ENCODE measurements at places on chromosomes 6 and 20.
A peak's percentile ranks its signal among the peaks of the same experiment; 100 is the strongest.

GRCh38 chr6:7087066-7087465 is 20.7 kb upstream of the RREB1 start:
- no peak for DNase-seq

DNA sequence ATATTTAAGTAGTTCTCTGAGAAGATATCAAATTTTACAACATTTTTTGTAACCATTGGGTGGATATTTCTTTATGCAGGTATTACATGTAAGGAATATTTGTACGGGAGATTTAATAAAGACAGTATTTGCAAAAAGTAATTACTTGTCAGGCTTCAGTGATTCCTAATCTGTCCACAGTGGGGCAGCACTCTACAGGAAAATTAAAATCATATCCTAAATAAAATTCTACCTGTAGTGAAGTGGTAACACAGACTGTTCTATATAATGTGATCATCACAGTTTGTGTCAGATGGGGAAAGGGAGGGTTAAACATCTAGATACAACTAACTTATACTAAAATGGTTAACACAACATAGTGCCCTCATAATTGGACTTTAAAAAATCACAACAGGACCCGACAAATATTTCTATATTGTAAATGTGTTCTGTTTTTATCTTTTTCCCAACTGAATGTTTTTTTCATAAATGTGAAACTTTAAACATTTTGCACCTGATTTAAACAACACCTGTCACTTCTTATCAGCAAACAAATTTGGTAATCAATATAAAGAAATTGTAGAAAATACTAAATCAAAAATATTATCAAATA is 145.6 kb upstream of the MANEA start:
- peak; percentile 57 for DNase-seq

- no peak for DNase-seq
These were observed 28.8 kb upstream of the DDR1 start for GRCh38 chr6:30855429-30856075.

DNA sequence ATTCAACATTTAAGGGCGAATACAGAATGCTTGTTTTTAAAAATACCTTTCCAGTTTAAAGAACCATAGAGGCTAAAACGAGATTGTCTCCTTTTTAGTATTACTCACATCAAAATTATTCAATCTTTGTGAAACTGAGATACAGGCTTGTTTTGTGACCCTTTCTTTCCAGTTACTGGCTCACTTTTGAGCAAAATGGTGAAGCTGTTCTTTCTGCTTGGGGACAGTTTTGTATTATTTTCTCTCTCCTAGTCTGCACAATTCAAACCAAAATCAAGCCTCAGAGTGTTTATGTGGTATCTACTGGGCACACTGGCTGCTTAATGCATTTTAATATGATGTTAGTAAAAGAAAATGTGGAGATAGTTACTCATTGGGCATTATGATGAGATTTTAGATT is 36.5 kb downstream of the HIVEP1 start:
- no peak for DNase-seq

DNA sequence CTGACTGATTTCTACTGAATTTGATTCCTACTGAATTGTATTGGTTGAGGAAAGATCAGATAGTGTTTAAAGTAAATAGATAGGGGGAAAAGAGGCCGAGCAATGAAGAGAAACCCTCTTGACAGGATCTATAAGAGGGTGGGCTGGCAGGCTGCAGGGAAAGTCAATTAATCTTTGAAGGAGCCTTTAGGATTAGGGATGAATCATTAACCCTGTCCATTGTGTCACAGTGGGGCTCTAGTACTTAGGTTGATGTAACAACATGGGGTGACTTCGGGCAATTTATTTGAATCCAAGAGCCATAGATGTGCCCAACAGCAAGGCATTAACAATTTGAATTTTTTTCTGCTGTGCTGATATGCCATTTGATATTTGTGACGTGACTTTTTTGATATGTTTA is 7.5 kb downstream of the RFX6 start:
- no peak for DNase-seq

DNA sequence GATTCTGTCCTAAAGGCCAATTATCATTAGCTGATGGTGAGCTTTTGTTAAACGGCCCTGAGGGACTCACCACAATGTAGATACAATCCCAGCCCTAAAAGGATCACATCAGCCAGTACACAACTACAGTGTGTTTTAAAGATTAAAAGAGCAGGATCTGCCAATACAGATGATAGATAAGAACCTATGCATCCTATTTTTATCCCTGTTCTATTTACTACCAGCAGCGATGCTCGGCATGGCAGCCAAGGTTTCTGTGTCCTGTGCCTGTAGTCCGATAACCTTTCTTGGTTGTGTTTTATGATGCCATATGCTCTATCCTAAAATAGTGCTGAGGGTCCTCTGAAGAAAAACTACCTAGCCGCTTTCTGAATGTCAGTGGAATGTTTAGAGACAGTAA is 289.4 kb downstream of the PHACTR1 start:
- DNase-seq: no peak

DNA sequence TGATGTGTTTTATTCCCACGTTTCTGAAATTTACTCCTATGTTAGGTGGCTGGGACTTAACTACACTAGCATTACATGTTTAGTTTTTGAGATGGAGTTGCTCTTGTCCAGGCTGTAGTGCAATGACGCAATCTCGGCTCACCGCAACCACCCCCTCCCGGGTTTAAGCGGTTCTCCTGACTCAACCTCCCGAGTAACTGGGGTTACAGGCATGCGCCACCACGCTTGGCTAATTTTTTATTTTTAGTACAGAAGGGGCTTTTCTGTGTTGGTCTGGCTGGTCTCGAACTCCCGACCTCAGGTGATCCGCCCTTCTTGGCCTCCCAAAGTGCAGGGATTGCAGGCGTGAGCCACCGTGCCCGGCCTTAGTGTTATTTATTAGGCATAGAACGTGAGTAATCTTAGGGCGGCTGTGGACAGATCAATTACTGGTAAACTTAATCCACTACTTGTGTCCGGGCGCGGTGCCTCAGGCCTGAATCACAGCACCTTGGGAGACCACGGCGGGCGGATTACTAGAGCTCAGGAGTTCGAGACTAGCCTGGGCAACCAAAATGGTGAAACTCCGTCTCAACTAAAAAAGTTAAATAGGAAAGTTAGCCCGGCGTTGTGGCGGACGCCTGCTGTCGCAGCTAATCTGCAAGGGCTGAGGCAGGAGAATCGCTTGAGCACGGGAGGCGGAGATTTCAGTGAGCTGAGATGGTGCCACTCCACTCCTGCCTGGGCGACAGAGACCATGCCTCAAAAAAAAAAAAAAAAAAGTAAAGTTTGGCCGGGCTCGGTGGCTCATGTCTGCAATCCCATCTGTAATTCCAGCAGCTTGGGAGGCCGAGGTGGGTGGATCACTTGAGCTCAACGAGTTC is 123.7 kb upstream of the BTN3A2 start:
- no peak for DNase-seq

- no peak for DNase-seq
These were observed 487 bp upstream of the BMP6 start for GRCh38 chr6:7725412-7725811.

- DNase-seq: no peak
These were observed 50.2 kb downstream of the ARHGAP18 start for GRCh38 chr6:129659590-129660345.

GRCh38 chr20:36712775-36713174 is 33.1 kb downstream of the NDRG3 start:
- no peak for DNase-seq

DNA sequence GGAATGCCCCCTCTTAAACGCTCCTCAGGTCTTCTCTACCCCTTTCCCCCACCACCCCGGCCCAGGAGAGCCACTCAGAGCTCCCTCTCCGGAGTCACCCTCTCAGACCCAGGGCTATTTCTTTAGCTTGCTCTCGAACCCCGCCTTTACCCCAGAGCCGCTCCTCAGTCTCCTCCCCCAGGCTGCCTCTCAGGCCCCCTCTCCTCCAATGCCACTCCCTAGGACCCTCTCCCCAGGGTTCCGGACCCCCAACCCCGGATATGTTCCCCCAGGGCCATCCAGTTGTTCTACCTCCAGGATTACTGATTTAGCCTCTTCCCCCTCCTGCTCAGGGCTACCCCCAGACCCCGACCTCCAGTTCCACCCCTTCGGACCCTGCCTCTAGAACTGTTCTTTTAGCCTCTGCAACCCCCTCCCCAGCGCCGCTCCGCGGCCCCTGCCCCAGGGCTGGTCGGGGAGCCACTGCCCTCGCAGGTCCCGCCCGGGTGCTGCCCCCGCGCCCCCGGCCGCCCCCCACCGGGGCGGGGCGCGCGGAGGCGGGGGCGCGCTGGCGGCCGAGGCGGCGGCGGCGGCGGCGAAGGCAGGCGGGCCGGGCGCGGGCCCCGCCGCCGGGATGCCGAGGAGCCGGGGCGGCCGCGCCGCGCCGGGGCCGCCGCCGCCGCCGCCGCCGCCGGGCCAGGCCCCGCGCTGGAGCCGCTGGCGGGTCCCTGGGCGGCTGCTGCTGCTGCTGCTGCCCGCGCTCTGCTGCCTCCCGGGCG is at the start of gene MMP24:
TSS of gene MMP24 (plus strand) at position 565 of the 758 bp plus-strand sequence. CDS start at position 614, 49 bp downstream.
- DNase-seq: no peak

GRCh38 chr20:17869295-17869994 is 99.1 kb downstream of the SNX5 start:
- DNase-seq: no peak

- no peak for DNase-seq
These were observed 172.1 kb downstream of the BMP7 start for GRCh38 chr20:57094252-57094891.

GRCh38 chr6:28353981-28354676 is 4.4 kb downstream of the ZKSCAN3 start:
- peak; percentile 46 for DNase-seq

- peak; percentile 21 for DNase-seq
These were observed 570.4 kb upstream of the GJE1 start for GRCh38 chr6:141562186-141562811.

GRCh38 chr20:21609221-21609620 is 95.4 kb upstream of the NKX2-2 start:
- DNase-seq: no peak

DNA sequence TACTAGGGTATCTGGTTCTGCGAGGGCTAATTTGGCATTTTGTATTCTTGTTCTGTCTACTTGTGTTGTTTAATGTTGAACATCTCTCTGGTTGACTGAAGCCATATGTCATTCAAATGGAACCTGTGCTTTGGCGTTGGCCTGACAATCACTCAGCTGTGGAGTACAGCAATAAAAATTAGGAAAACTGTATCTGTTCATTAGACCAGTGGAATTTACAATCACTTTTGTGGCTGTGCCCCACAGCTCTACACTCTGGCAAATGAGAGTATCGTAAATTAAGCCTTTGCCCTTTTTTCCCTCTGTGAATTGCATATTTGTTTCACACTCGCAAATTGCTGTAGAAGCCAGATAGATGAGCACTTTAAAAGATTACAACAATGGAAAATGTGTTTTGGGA is 102.0 kb downstream of the ARID1B start:
- DNase-seq: no peak

- no peak for DNase-seq
These were observed 51.2 kb upstream of the ADGRF4 start for GRCh38 chr6:47647188-47647587.

GRCh38 chr6:150025201-150025917 is at the start of gene RAET1L:
RAET1L (minus strand) TSS chr6:150025532; CDS start chr6:150025471, 61 bp downstream.
- DNase-seq: peak; percentile 44

All from Calu3 (cell line).